ENCODE measurements at places on chromosomes 5 and 9.

GRCh38 chr9:15724612-15725011 is 171.8 kb downstream of the CCDC171 start:
- no peak for DNase-seq

DNA sequence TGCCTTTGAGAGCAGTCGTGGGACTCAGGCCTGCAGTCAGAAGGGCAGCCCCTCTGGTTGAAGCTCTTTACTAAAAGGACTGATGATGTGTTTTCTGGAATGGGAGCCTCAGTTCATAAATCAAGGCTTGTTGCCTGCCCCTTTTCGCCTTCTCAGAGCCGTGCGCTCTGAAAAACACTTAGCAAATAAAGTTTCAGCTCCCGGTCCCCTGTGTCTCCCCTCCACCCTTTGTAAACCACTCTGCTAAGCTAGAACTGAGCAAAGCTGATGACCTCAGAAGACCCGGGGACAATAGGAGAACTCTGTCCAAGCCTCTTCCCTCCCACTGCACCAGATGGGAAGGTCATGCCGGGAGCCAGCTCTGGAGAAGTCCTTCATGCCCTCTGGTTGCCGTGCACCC is 39.3 kb upstream of the ADRA1B start:
- no peak for DNase-seq

DNA sequence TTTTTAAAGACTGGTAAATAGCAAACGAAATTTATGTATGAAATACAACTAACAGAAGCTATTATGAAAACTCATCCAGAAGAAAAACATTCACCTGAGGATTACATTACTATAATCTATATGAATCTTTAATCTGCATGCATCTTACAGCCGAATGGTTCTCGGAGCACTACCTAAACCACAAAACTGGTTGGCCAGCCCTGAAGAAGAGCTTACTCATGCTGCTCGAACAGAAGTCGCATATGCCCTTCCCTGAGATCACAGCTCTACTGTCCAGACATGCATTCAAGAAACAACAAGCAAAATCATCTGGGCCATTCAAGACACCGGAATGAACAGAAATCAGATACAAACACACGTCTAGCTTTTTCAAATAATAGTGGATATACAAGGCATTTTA is 931.0 kb upstream of the DMAC1 start:
- no peak for DNase-seq

- DNase-seq = no peak
Measured at GRCh38 chr9:77892171-77892570, 139.4 kb downstream of the GNAQ start.

DNA sequence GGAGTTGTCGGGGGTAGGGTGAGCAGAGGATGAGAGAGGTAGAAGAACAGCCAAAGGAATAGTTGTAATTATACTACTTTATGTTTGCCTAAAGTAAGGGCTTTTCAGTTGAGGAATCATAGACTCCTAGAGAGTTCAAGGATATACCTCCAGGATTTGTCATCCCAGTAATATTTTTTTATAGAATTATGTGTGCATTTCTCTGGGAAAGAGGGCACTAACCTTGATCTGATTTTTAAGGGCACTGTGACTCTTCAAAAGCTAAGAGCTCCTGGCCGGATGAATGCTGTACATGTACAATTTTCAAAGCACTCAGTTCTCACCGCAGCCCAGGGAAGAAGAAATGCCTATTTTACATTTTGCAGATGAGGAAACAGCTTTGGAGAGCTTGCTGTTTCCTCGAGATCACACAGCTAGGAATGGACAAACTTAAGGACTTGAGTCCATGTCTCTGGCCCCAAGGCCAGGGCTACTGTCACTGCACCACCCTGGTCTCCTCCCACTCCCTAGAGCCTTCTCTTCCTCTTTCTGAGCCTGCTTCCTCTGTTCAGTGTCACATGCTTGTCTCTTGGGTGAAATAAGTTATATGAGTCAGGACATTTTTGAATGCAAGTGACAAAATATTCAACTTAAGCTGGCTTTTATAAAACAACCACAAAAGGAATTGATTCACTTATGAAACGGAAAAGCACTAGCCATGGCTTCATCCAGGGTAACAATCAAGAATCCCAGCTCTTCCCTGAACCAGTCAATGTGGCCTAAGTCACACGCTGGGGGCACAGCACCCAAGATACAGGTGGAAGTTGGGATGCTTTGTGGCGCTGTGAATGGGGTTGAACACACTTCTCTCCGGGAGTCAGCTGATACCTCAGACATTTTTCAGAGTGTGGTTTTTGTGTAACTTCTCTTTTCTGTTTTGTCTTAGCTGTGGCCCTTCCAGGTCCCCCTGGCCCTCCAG is 45.7 kb upstream of the TGFBR1 start:
- no peak for DNase-seq

- no peak for DNase-seq
Measured at GRCh38 chr5:179162351-179163235, 102.4 kb downstream of the ZNF354C start.

DNA sequence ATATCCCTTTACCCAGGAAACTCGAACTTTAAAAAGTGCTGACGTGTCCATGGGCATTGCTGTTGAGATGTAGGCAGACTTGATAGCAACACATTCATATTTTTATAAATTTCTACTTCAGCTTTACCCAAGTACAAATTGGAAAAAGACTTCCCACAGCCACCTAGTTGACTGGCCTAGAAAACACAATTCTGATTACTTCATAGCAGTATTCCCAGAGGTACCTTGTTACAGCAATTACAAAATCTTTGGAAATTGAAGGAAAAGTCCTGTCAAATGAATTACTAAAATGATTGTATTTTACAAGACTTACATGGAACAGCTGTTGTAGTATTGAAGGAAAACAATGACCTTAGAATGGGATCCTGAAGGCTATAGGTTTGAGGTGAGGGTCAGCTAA is 130.7 kb upstream of the NREP start:
- DNase-seq = no peak

- DNase-seq = peak; percentile 70
Measured at GRCh38 chr5:170100066-170100943, 5.4 kb upstream of the FOXI1 start.

GRCh38 chr5:81065492-81065891 is 105.3 kb downstream of the RASGRF2 start:
- no peak for DNase-seq

DNA sequence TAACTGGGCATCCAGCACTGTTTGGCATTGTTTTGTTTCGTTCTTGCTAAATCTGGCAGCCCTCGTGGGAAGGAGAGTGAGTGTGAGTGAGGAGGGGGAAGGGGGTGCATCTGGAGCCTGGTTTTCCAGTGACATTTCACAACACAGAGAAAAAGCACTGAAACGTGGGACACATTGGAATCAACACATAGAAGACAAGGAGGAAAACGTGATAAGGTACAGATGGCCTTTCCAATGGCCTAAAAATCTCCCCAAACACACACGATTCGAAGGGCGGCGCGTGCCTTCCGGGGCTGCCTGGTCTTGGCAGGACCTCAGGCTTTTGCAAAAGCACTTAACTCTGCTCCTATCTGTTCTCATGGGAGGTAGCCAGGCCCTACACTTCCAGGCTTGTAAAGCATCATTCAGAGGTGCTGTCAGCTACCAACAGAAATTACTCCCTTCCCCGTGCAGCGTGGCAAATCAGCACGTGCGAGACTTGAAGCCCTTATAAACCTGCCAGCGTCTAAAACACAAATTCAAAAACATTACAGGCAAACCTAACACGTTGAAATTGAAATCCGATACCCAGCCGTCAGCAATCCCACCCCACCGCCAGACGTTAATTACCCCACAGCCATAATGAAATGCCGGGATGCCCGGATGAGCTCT is 129.4 kb downstream of the OLFM1 start:
- DNase-seq = no peak

GRCh38 chr5:52989025-52989780 is at the start of gene ITGA2:
ITGA2 (plus strand) TSS chr5:52989352; CDS start chr5:52989469, 117 bp downstream.
- no peak for DNase-seq

- DNase-seq = no peak
Measured at GRCh38 chr9:5354184-5354583, 14.5 kb upstream of the RLN1 start.

GRCh38 chr9:87862536-87863268 is 20.0 kb upstream of the SPATA31E1 start:
- no peak for DNase-seq

- no peak for DNase-seq
Measured at GRCh38 chr5:80153586-80154126, 102.2 kb downstream of the SERINC5 start.

- no peak for DNase-seq
Measured at GRCh38 chr9:136228107-136228875, 17.3 kb downstream of the QSOX2 start.

- DNase-seq = no peak
Measured at GRCh38 chr5:74016373-74016772, 390.4 kb downstream of the ARHGEF28 start.

DNA sequence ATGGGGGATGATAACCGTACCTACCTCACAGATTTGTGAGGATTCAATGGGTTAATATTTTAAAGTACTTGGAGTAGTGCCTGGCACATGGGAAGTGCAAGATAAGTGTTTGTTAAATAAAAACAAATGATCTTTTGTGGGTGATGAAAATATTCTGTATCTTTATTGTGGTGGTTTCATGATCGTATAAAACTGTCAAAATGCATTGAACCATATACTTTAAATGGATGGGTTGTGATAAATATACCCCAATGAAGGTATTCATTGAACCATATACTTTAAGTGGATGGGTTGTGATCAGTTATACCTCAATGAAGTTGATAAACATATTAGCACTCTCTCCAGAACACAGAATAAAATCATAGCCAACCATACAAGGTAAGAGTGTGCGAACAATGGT is 234.5 kb downstream of the CRB2 start:
- DNase-seq = no peak

DNA sequence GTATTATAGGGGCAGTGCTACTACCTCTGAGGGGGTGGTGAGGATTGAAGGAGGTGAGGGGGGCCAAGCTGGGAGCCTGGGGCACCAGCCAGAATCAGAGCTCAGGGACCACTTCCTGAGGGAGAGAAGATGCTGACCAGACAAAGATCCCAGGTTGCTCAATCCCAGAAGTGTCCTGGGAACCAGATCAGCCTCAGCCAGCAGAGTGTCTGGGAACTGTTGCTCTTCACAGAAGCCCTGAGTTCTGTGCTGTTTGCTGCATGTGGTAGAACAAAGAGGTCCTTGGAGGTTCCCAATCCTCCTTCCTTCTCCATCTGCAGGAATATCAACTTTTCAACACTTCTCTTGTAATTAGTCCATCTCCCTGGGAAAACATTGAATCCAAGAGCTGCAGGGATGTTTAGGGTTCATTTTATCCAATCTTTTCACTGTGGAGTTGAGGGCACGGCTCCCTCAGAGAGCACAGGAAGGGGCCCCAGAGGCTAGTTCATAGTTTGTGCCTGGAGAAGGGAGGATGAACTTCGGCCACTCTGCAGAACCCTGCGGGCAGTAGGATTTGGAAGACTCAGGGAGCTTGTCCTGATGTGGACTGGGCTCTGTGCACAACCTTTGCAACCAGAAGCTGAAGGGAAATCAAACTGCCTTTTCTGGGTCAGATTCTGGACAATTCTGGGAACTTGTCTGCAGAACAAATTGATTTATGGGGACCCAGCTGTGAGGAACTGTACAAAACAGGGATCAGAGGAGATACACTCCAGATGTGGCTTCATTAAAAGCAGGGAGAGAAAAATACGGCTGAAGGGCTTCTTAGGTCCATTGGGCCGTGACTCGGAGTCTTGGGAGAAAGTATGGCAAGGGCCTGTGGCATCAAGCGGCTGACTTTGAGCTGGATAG is 57.1 kb downstream of the GALNT12 start:
- DNase-seq = no peak

DNA sequence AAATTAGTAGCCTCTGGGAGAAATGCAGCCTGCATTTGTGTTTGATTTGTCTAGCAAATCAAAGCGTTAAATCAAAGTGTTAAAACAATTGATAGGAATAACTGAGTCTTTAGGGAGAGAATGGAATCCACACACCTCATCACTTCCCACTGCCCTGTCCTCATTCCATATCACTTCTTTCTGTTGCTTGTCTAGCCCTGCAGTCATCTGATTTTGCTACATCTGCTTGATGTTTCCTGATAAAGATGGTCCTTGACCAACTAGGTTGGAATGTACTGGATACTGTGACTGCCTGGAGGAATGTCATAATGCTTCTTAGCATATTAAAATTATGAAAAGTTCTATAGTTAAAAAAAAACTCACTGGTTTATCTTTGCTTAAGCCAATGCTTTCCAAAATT is 119.9 kb downstream of the DOCK2 start:
- no peak for DNase-seq

- DNase-seq = no peak
Measured at GRCh38 chr5:1446602-1447343, 1.5 kb upstream of the SLC6A3 start.

DNA sequence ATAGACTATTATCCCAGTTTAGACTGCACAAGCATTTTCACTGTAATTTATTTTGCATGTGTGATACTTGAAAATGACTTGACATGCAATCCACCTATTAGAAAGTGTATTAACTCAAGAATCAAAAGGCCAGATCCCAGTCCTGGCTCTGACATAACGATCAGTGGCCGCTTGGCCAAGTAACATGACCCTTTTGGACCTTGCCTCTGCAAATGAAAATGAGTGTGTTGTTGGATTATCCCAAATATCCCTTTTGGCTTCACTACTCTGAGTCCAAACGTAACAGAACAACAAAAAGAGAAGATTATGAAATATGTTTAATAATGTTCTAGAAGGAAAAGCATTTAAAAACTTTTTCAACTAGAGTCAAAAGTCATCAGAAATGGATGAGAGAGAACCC is 19.0 kb downstream of the DMGDH start:
- no peak for DNase-seq

DNA sequence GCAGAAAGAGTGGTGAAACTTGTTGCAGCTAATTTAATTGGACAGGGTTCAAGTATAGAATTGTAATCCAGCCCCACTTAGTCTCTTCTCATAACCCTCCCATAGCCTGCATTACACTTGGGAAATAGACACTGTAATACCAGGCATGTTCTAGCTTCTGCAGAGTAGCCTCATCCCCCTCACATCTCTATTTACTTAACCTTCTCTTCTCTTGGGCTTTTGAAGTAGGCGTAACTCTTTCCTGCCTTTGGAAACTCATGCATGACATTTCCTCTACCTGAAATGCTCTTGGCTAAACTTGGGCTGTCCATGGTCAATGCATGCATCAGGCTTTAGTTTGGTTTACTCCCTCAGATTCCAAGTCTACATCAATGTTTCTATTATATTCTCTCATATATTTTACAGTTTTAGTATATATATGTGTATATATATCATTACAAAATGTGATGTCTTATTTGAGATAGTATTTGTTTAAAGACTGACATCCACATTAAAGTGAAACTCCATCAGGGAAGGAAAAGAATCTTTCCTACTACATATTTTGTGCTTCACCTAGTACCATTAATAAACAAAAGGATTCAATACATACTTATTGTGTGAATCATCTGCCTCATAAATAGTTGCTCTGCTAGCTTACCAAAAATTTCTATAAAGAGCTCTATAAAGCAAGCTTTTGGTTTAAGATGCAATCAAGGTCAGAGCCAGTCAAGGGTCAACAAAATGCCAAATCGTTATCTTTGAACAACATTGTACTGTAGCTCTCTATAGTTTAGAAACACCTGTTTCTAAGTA is 1158.0 kb downstream of the MAT2B start:
- DNase-seq = no peak

GRCh38 chr5:32709750-32710549 is 1.2 kb upstream of the NPR3 start:
- DNase-seq = no peak

- no peak for DNase-seq
Measured at GRCh38 chr9:94922098-94922607, 195.7 kb downstream of the AOPEP start.

GRCh38 chr5:88519066-88519465 is 250.4 kb upstream of the TMEM161B start:
- no peak for DNase-seq

GRCh38 chr5:86879086-86879485 is 261.3 kb downstream of the COX7C start:
- no peak for DNase-seq

All from iPS DF 6.9 (cell line).